ENCODE measurements at places on chromosomes 3 and 15.

DNA sequence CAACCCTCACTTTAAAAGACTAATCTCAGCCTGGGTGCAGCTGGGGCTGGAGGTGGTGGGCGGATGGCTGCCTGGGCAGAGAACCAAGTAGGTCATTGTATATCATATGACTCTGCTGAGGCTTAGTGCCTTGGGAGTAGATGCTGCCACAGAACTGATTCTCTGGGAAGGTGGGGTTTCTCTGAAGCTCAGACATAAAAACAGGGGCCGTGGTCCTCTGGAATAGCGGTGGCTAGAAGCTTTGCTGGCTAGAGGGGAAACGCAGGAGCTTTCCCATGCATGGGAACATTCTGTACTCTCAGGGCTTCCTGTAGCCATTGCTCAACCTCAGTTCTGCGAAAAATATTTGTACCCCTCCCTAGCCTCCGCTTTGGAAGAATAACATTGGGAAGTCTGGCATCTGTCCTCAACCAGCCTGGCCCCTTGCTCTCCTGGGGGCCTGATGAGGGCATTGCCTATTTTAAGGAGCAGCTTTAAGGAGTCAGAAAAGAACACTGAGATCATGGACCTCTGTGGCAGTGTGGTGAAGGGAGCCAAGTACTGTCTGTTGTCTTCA is 14.7 kb downstream of the TIMP4 start:
- DNase-seq, result no peak

GRCh38 chr15:57333487-57333886 is 42.8 kb upstream of the CGNL1 start:
- no peak for DNase-seq

DNA sequence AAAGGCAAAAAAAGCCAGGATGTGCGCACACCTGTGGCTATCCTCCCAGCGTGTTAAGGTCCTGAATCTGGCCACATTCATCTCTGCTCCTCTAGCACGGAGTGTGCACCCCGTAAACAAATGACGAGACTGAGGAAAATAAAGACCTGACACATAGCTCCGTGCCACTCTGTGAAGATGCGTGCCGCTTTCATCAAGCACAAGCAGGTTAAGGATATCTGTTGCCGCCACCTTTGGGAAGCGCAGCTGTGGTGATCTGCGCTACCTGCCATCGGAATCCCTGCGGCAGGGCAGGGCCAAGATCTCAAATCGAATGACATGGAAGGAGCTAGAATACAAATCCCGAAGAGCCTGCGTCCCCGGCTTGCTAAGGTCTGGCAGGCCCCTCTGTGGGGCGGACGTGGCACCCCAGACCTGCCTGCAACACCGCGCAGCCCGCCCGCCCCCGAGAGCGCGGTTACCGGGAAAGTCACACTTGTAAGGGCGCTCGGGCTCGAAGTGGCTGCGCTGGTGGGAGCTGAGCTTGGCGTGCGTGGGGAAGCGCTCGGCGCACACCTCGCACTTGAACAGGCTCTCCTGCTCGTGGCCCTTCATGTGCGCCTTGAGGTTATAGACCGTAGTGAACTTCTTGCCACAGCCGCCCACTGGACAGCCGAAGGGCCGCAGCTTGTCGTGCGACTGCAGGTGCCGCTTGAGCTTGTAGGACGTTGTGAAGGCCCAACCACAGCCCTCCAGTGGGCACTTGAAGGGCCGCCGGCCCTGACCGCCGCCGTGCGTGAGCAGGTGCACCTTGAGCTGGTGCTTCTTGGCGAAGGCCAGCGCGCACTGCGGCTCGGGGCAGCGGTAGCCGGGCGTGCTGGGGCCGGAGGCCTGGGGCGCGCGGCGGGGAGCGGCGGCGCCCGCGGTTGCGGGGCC is 936 bp downstream of the ZXDC start:
- no peak for DNase-seq

DNA sequence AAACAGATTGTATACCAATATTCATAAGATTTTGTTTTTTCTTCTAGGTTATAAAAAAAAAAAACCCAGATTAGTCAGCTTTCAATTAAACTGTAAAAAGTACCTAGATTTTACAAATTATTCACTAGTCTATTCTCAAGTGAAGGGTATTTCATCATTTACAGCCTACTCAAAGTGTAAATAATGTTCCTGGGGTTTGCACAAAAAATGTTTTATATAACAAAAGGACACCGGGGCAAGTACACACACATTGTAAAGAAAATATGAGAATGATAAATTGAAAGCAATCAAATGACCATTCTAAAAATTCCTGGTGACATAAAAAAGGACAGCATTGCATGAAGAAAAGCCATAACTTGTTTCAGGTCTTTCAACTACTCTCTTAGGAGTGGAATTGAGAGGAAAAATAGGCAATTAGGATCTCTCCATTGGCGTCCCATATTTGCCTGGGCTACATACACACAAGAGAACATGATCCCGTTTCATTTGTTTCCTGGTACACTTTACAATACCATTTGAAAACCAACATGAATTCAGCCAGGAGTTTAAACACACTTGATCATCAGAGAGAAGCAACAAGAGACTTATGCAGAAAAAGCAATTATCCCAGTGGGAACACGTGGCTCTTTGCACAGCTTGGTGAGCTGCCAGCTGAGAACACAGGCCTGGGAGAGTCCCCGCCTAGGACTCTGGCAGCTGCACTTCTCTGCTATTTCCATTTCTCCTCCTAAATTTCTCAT is 1039.2 kb downstream of the ROBO1 start:
- no peak for DNase-seq

DNA sequence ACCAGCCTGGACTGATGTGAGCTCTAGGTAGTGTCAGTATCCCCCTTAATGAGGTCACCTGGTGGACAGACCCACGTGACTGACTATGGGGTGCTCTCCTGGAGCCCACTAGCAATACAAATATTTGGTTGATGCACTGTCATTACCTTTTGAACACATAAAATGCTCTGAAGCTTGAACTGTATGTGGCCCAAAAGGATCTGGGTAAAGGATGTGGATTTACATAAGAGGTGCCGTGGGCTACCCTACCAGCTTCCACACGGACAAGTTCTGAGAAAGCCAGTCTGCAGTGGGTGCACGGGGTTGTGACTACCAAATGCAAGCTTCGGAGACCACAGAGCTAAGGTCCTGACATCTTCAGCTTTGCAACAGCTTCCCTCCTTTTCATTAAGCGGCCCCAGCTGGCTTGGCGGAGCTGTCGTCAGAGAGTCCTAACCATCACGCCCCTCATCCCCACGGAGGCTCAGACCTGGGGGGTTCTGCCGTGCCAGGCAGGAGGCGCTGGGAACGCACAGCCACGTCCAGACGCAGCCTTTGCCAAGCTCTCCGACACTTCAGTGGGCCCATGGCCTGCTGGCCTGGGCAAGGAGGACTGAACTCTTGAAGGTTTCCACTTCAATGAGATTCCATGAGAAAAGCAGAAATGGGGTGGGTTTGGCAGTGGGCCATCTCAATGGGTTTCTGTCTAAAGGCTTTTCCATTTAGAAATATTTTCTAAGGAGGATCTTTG is 228.3 kb downstream of the ADAMTS17 start:
- no peak for DNase-seq
